ENCODE measurements at places on chromosomes 6 and 20.
A peak's percentile ranks its signal among the peaks of the same experiment; 100 is the strongest.

GRCh38 chr20:38581013-38581412, at the start of gene ADIG:
ADIG (plus strand) TSS chr20:38581197; CDS start chr20:38581251, 54 bp downstream.
- ATAC-seq: no peak

DNA sequence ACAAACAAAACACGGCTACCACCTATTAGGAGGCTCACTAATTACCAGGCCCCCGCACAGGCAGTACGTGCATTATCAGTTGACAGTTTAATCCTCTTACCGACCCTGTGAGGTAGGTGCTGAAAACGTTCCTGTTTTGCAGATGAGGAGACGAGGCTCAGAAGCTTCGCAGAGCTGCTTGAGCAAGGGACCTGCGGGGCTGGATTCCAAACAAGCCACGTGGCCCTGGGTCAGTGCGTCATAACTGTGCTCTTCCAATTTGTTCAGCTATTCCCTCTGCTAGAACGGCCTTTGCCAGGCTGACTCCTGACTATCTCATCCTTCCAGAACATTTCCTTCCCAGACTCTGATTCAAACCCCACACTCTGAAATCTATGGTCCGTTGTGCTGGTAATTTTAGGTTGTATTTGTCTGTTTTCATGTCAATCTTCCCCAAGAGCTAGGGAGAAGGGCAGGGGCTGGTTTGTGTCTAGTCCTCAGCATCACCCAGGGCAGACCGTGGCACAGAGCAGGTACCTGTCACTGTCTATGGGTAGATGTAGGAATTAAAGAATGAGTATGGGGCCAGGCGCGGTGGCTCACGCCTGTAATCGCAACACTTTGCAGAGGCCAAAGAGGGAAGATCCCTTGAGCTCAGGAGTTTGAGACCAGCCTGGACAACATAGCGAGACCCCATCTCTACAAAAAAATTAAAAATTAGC, 28.8 kb upstream of the TLDC2 start:
- ATAC-seq: no peak

GRCh38 chr6:158943380-158944032, 56.5 kb downstream of the RSPH3 start:
- ATAC-seq: no peak

DNA sequence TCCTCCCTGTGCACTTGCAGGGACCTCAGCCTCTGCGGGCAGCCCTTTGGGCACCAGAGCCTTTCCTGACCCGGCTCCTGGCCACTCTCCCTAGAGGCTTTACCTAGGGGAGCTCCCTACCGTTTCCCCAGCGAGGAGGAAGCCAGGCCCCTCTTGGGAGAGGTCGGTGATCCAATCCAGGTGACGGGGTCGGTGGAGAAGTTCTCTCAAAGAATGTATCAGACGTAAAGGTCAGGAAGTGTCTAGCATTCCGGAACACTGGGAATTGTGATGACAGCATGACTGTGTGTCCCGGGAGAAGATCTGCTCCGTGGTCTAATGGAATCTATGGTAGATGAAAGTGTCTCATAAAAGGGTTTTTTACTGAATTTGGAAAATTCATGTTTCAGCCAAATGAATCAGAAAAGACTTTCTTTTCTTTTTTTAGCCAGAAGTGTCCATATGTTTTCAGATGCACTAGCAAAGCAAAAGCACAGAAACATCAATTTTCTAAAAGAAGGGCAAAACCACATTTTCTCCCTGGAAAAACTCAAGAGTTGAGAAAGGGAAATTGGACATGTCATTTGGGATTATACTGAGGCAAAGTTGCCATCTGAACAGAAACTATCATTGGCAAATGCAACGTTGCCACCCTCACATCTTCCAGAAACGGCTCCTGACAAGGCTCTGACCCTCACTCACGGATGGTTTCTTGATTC, 289.4 kb downstream of the THBS2 start:
- ATAC-seq: no peak

GRCh38 chr6:14730654-14731053, 515.2 kb upstream of the JARID2 start:
- ATAC-seq: no peak

GRCh38 chr6:145531032-145531431, 204.3 kb downstream of the EPM2A start:
- no peak for ATAC-seq

DNA sequence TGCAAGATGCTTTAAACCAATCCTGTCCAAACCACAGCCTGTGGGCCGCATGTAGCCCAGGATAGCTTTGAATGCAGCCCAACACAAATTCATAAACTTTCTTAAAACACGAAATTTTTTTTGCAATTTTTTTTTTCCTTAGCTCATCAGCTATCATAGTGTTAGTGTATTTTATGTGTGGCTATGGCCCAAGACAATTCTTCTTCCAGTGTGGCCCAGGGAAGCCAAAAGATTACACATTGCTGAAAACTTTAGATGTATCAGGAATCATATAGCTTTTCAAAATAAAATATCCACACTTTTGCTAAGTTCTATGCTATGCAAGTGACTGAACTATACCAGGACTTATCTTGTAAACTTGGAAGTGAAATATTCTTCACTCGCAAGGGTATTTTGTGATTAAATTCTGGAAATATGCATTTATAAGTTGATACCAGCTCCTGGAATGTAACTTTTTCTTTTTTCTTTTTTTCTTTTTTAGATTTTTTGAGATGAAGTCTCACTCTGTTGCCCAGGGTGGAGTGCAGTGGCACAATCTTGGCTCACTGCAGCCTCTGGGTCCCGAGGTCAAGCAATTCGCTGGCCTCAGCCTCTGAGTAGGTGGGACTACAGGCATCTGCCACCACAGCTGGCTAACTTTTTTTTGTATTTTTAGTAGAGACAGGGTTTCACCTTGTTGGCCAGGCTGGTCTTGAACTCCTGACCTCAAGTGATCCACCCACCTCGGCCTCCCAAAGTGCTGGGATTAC, 49.8 kb downstream of the MTHFD1L start:
- ATAC-seq: no peak

- ATAC-seq: peak; percentile 65
These were observed 32.0 kb downstream of the ARHGAP40 start for GRCh38 chr20:38633577-38634093.

GRCh38 chr20:56722042-56722441, 92.9 kb downstream of the TFAP2C start:
- ATAC-seq: no peak

- ATAC-seq: no peak
These were observed 95.5 kb downstream of the SULF2 start for GRCh38 chr20:47689731-47690130.

GRCh38 chr6:109958626-109959025, 19.5 kb upstream of the GPR6 start:
- ATAC-seq: no peak
